ENCODE measurements at places on chromosomes 7 and 10. TPM values are rescaled to one million over a fixed set of nuclear protein-coding genes. Genes with fewer than 3 reads are reported as not detected.

DNA sequence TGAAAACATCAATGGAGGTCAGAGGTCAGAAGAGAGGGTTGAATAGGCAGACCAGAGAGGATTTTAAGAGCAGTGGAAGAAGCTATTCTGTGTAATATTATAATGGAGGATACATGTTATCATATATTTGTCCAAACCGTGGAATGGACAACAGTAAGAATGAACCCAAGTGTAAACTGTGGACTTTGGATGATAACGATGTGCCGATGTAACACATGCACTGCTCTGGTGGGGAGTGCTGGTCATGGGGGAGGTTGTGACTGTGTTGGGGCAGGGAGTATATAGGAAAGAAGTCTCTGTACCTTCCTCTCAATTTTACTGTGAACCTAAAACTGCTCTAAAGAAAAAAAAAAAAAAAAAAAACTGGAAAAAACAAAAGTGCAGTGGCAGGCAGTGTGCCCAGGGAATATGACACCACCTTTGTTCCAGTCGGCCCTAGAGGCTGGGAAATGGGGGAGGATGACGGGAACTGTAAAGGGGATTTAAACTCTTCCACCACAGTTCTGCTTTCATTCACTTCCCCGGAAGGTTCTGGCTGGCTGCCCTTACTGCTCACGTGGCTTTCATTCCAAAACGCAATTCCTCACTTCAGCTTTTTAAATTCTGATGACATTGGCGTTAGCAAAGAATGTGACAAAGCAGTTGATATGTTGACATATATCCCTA, 113.7 kb upstream of the ANKRD1 start:
- H3K27me3 ChIP-seq = peaks cover 18% of the 10 kb centered on the region
- H3K36me3 ChIP-seq = peaks cover 2% of the 10 kb centered on the region
- no peak overlapping the region for H3K4me3 ChIP-seq
- peak overlapping the region; percentile 78 for H3K27ac ChIP-seq

GRCh38 chr10:114685456-114685855, 27.4 kb upstream of the ABLIM1 start:
- H3K4me3 ChIP-seq = no peak overlapping the region
- no peak for DNase-seq
- no peak overlapping the region for H3K27ac ChIP-seq

DNA sequence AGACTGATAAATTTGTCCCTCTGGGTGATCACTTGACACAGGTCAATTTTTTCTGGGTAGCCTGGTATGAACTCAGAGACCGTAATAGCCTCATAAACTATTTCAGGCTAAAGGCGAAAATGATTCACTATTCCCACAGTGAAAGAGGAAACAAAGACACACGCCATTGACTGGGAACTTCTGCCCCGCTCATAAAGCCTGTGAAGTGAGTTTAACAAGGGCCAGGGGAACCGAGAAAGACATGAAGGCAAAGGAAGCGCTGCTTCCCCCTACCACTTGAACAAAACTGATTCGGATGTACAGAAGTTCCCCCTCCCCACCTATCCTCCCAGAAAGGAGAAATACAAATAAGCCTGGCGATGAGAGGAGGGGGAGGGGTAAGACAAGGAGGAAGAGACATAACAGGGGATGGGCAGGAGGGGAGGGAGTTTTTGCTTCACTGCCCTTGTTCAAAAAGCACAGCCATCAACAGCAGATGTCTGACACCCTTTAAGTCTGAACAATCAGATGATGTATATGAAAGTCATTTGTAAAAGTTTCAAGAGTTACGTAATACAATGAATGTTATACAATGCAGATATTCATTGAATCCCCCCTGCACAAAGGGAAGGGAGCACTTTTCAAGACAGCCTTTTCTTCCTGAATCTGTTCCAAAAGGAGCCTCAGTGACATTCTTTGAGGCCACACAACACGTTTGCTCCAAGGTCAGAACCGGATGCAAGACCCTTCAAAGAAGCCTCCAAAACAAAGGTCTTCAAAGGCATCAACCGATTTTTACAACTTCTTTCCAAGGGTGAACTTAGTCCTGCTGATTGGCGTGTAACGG, 734 bp downstream of the ABCB4 start:
- no peak for DNase-seq
- H3K36me3 ChIP-seq = no peaks in the 10 kb centered on the region
- H3K4me3 ChIP-seq = no peak overlapping the region
- H3K27ac ChIP-seq = no peak overlapping the region
- H3K4me1 ChIP-seq = peaks cover 9% of the 10 kb centered on the region

Gene AGMO
- total RNA-seq = not detected

Gene FAM25C
- not detected for total RNA-seq

Gene GDF2
- not detected for total RNA-seq

Gene STOX1
- total RNA-seq = 0.29 TPM

Gene SPDYE2B
- not detected for total RNA-seq

Data from activated CD8-positive, alpha-beta memory T cell treated with anti-CD3 and anti-CD28 coated beads, Interleukin-2, amount 10 ng/mL, durations not matched to agents 7 days and 5 days (primary cell).